T follicular helper cell (primary cell): ENCODE measurements at places on chromosomes 16 and 17.

- no peak for DNase-seq
Measured at GRCh38 chr17:65430209-65430833, 131.1 kb downstream of the AXIN2 start.

GRCh38 chr17:18950944-18951905 is 740 bp upstream of the SLC5A10 start:
- DNase-seq: no peak

DNA sequence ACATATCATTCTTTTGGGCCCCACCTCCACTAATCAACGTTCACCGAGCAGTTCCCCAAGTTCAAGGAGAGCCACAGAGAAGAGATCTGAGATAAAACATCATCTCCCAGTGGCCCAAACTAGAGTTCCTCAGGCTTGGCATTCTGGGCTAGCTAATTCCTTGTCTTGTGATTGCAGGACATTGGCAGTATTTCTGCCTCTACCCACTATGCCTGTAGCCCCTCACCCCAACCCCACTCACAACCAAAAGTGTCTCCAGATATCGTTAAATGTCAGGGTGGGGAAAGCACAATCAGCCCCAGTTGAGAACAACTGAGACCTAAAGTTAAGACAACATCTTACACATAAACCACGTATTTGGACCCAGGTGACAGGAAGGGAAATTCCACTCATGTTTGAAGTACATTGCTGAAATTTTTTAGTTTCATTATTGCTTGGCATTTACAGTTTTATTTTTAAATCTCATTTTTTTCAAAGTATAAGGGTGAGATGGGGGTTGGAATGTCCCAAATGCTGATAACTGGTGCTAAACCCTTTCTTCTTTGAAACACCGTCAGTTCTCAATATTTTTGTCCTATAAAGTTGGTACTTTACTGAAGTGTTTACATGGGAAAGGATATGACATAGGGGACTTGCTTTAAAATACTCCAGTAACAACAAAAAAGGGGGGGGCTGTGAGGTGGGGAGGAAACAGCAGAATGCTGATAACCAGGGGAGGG is 13.6 kb downstream of the ZC3H7A start:
- peak; percentile 44 for DNase-seq

DNA sequence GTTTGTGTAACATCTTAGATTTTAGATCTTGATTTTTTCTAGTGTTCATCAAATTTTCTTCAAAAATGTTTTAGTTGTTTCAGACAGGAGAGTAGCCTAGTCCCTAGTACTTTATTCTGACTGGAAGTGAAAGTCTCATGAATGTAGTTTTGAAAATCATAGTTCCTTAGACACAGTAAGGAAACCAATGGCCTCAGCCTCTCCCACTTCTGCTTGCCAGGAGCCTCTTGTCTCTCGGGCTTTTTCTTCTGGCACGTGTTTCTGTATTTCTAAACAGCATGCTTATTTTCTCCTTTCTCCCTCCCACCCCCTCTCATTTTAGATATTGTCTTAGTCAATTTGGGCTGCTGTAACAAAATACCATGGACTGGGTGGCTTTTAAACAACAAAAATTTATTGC is 9.8 kb downstream of the SLFN5 start:
- DNase-seq: no peak

GRCh38 chr16:21593530-21594289 is 5.7 kb upstream of the METTL9 start:
- DNase-seq: no peak
